ENCODE measurements at places on chromosomes 7 and 10.
A peak's percentile ranks its signal among the peaks of the same experiment; 100 is the strongest.

DNA sequence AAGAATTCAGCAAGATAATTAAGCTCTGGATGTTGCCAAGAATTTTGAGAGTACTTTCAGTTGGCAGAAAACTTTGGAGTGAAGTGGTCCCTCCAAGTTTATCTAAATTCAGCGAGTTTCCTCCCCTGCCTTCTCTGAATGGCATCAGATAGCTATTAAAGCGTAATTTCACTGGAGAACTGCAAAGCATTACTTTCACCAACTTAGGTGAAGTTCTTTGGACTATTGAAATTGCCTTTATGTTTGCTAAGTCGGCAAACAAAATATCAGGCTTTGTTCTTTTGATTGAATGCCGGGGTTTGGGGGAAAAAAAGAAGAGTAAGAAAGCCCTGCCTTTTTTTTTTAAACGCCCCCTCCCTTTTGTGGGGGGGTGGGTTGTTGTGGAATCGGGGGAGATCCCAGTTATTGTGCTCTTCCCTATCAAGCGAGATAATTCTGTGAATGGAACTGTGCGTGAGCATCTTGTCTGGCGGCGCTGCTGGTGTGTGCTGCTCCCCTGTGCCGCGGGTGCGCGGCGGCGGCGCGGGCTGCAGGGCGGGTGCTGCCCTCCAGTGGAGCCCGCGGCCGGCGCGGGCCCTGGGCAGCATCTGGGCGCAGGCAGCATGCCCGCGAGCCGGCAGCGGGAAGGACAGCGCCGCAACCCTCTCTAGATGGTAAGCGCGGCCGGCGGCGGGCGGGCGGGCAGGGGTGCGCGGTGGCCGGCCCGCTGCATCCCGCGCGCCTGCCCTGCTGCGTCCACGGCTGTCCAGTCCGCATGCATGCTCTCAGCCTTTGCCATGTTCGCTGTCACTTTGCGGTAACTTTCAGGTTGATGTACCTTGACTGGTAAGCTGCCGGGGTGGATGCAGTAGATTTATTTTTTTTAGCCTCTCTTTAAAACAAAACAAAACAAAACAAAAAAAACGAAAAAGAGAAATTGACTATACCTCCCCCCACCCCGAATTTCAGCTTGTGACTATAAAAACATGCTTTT is 176.5 kb downstream of the TCF7L2 start:
- DNase-seq = peak; percentile 48

- no peak for DNase-seq
These were observed 74.7 kb upstream of the PFKP start for GRCh38 chr10:2992401-2993198.

- no peak for DNase-seq
These were observed 29.3 kb downstream of the TMEM196 start for GRCh38 chr7:19744075-19744474.

- DNase-seq = peak; percentile 9
These were observed 1.4 kb downstream of the FAM3C start for GRCh38 chr7:121394709-121395140.

DNA sequence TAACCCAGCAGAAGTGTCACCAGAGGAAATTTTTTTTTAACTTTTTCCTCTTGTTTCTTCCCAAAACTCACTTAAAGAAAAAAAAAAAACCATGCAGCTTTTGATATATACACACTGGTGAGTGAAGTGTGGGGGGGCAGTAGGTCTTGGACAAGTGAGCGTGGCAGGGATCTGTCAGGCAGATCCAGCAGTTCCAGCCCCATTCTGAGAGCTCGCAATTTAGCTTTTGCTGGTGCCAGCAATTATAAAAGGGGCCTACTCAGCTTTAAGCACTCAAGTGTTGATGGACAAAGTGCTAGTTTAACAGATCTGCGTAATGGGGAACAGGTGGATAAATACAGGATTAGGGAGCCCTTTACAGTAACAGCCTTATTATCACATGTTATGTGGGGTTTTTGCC is 619.2 kb upstream of the GALNT17 start:
- DNase-seq = no peak

GRCh38 chr7:119733127-119733879 is 539.7 kb upstream of the KCND2 start:
- peak; percentile 64 for DNase-seq

DNA sequence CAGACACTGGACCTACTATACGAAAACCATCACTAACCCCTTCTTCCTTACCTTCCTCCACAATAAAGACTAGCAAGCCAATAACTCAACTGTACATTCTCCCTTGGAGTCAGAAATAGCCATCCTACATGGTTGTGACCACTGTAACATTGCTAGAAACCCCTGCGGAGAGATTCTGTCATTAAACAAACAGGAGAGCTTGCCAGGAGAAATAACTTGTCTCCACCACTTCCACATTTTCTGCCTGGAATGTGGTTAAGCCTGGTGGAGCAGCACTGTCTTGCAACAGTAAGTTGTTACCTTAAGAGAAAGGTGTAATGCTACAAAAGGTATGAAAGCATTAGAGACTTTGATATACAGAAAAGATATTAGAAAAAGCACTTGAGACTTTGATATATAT is 45.8 kb downstream of the THSD7A start:
- no peak for DNase-seq

DNA sequence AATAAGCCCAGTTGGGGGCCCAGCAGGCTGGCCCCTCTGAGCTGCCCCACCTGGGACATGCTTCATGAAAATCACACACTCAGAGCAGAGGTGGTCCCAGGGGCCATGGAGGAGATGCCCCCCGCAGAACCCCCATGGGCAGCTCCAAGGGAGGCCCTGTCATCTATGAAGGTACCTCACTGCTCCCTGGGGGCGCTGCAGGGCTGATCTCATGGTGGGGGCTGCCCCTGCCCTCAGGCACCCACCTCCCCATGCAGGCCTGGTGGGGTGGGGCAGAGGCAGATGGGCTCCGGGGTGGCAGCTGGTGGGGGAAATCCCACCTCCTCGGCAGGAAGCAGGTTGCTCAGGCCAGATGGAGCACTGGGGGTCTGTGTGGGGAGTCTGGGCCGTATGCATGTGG is 60.5 kb downstream of the YKT6 start:
- DNase-seq = no peak

DNA sequence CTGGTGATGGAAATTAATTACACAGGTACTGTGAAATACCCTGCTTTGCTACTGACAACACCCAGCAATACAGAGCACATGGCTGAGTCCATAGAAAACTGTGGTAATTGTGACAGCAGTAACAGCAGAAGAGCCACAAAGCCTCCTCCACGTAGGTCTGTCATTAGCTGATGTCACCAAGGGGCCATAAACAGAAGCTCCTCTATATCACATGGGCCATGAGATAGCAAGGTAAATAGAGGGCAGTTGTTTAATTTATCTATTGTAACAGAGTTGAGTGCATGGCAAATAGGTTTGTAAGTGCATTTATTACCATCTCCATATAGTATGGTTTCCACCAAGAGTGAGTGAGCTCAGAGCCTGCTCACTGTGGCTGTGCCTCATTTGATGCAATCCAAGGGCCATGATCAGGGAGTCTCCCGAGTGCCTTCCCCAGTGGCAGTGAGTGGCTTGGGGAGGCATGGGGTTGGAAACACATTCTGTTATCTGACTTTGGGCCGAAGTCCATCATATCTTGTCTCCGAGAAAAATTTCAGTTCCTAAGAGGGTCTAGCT is 281.2 kb downstream of the SKAP2 start:
- DNase-seq = no peak

DNA sequence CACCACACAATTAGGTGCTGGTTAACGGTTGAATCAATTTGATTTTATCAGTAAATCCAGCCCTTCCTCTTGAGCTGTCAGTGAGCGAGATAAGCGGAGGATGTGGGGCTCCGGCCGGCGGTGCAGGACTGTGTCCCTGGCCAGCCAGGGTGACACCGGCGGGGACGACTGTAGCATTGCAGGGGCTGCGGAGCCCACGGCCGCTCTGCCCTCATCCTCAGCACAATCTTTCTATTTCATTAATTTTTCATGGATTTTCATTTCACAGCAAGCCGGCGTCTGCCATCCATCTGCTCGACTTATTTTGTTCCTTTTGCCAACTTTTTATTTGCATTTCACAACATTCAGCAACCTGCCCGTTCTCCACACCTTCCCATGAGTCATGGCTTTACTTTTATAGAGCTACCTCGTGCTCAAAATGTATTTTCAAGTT is 4.7 kb downstream of the ADARB2 start:
- no peak for DNase-seq

- DNase-seq = no peak
These were observed 11.9 kb upstream of the LRRC27 start for GRCh38 chr10:132319853-132320653.

DNA sequence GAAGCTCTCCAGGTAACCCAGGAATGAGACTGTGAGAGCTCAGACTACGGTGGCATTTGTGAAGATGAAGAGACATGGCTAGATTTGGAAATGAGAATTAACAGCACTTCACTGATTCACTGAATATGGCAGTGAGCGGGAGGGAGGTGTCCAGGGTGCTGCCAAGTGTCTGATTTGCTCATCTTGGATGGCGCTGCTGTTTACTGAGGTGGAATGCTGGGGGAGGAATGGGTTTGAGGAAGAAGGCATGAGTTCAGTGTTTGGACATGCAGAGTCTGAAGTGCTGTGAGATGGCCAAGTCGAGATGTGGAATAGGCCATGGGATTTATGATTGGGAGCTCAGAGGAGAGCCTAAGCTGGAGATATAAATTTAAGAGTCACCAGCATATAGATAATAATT is 437.1 kb upstream of the NPVF start:
- DNase-seq = no peak

GRCh38 chr7:82566752-82567151 is 123.2 kb upstream of the CACNA2D1 start:
- no peak for DNase-seq

- DNase-seq = peak; percentile 39
These were observed 45.5 kb upstream of the TARP start for GRCh38 chr7:38318803-38319416.

- no peak for DNase-seq
These were observed 37.7 kb downstream of the RBAK start for GRCh38 chr7:5083311-5083711.

DNA sequence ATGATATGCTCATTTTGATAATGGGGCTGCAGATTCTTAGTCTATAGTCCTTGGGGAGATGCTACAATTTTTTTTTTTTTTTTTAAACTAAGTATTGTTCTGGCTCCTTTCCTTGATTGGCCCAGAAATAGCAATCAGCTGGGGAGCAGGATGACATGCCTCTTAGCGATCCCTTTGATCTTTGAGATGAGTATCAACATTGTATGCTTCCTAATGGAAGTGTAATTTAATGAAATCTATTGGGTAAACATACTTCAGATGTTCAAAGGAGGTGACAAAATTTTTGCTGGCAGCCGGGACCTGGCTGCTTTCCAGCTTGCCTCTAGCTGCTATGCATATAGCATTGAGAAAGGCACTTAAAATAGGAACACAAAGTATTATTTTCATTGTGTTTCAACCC is 43.5 kb downstream of the VTI1A start:
- DNase-seq = no peak

Data from foreskin melanocyte (primary cell).